Stromal cell of bone marrow (primary cell): ENCODE measurements at places on chromosomes 2 and 18.

DNA sequence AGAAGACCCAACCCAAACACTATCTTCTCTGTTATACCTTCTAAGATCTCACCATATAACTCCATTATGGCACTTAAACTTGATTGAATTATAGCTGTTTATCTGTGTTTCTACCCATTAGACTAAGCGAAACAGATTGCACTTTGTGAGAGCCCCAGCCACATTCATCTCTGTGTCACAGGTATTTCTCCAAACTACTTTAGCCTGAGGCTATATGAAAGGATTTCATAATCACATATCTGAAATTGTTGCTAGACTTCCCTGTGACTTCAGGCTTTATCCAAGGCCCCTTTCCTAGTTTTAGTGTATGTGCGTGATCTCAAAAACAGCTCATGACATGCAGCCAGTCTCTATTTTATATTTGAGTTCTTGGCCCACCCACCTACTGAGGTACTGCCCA lies 745.0 kb upstream of the ACVR2A start:
- DNase-seq, result no peak

- no peak for DNase-seq
These were observed 79.5 kb downstream of the CAMKMT start for GRCh38 chr2:44441200-44441599.

DNA sequence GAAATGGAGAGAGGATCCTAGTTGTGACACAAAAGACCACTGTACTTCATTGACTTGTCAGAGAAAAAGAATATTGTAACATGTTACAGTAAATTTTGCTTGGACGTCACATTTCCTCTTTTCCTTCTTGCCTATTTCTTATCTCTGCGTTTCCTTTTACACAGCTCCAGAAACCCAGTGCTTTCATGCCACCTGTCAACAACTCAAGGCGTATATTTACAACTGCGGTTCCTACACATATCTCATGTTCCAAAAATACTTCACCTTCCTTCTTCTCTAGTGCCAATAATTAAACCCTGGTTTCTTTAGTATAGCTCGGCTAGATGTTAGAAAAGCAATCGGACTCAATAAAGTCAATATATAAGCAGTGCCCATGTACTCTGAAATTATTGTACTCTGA lies 911.5 kb upstream of the FSHR start:
- no peak for DNase-seq

GRCh38 chr18:36459786-36460185 lies 162.3 kb downstream of the FHOD3 start:
- no peak for DNase-seq

GRCh38 chr18:48874233-48874632 lies 76.5 kb downstream of the SMAD7 start:
- no peak for DNase-seq

DNA sequence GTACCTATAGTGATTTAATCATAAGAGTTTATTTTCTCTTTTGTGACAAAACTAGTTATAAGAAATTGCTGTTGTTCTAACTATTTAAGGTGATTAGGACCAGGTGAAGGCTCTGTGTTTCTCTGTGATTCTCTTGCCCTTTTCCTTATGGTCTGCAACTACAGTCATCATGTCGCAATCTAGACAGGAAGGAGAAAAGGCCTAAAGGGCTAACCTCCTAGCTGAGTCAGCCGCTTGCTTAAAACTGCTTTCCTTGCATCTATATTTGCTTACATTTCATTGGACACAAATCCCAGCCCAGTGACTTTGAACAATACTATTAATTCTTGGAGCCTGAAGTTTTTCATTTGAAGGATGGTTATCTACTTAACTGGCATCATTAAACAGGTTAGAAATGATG lies 93.1 kb downstream of the PIK3C3 start:
- peak; percentile 78 for DNase-seq

DNA sequence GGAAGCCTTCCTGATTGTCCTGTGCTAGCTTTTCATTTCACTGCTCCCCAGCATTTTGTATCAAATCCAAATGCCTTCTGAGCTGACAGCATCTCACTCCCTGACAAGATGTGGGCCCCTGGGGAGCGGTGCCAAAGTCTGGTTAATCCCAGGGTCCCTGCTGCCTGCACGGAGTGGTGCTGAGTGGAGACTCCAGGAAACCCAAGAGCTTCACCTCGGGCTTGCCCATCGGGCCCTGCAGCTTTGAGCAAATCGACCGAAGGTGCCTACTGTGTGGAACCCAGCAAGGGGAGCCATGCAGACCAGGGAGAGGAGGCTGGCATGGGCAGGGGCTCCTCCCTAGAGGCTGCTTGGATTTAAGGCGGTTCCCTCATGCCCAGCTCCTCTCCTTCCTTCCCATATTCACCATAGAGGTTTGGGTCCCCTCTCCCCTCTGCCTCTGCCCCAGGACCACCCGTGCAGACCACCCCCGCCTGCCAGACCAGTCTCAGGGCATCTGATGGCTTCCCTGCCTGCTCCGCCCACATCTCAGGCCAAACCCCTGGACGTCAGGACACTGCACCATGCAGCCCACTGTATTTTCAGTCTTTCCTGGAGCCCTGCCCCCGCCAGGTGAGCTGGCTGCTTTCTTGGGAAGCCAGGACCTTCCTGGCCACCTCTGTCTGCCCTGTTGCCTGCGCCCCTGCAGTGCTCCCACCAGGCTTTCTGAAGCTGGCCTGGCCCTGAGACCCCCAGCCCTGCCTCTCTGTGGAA lies 37.8 kb downstream of the RRM2 start:
- DNase-seq, result no peak

DNA sequence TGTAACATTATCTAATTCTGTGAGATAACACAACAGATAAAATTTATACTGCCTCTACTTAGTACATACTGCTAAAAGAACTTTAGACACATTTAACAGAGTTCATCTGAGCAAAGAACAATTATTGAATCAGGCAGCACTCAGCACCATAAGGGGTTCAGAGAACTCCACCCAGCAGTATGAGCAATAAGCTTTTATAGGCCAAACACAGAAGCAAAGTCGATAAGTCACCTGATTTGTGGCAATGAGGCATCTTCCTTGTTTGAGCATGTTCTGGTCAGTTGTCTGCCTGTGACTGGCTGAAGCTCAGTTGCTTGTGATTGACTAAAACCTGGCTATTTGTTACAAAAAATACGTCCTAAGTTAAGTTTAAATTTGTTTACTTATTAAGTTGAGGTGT lies 746.1 kb upstream of the DDX18 start:
- DNase-seq, result no peak

DNA sequence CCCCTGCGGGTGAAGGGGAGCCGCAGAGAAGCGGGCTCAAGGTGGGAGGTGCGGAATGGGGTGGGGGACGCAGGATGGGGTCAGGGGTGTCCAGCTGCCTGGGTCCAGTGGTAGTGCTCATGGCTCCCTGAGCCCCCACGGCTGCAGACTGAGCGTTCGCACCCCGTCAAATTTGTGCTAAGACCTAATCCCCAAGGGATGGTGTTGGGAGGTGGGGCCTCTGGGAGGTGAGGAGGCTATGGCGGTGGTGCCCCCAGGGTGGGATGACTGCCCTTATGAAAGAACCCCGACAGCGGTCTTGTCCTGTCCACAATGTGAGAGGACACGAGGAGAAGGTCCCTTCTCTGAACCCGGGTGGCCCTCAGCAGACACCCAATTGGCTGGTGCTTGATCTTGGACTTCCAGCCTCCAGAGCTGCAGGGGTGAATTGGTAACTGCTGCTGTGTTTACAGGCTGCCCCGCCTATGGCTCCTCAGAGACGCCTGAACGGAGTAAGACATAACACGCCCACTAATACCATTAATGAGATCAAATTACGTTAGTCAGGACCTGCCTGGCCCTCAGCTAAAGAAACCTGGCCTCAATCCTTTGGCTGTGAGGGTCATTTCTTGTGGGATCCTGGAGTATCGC lies 42.6 kb downstream of the PXDN start:
- no peak for DNase-seq

DNA sequence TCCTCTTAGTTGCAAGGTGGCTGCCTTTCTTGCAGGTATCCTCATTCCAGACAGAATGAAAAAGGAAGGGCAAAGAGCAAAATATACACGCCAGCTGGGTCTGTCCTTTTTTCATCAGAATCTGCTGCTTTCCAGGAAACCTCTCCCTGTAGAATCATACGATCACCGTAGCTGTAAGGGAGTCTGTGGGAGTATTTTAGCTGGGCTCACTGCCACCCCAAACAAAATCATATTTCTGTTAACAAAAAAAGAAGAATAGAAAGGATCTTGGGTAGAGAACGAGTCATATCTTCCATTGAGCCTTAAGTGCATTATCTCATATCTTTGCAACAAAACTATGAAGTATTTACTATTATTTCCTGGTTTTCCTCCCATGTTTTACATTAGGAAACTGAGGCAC lies 15.0 kb upstream of the TANC1 start:
- peak; percentile 80 for DNase-seq

DNA sequence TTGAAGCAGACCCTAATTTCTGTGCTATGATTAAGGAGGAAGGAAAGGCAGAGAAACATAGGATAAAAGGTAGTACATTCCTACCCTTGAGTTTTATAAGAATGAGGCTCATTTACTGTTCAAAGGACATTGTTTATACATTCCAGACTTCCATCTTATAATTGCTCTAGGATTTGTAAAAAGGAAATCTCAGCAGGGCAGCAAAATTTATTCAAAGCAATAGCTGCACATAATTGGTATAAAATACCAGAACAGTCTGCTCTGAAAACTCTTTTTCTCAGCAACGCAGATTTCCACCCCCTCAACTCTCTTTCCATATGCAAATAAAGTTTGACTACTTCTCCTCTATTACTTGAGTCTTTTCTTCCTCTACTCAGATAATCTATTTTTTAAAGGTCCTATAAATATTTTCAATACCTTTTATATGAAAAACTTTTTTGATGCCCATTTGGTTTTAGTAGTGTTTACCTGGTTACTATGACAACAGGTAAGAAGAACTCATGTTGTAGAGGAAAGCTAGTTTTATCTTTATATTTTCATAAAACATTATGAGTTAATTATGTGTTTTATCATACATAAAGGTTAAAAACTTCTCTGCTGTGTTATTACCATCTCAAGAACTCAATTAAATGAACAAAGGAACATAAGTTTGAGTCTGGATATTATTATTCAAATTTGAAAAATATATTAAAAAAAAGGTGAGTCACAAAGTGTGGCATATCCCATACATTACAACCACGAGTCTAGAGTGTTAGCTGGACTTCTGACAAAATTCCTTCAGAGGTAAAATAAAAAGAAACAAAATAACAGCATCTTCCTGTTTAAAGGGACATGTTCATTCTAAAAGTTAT lies 19.9 kb downstream of the RBMS1 start:
- no peak for DNase-seq

DNA sequence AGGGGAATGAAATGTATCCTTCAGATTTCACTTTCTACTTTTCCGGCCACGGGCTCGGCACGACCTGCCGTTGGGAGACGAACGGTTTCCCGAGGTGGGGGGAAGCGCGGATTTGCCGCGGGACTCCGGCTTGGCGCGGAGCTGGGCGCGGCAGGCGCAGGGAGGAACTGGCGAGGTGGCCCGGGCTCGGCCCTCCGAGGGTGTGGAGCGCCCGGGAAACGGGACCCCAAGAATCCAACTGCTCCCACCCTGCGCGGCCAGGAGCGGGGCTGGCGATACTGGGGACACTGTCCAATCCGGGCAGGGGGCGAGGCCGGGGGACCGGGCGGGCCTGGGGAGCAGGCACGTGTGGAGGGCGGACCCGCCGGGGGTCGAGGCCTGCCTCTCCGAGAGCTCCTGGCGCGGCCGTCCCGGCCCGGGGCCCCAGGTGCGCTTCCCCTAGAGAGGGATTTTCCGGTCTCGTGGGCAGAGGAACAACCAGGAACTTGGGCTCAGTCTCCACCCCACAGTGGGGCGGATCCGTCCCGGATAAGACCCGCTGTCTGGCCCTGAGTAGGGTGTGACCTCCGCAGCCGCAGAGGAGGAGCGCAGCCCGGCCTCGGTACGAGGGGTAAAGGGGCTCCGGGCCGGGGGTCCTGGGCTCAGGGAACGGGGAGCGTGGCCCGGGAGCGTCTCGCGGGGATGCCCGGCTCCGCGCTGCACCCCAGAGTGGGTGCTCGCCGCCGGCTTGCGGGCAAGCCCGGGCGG lies at the start of gene ANXA4:
Gene ANXA4, plus strand, starts transcription at position 560 of the 747 bp plus-strand sequence. CDS start 39,432 bp downstream, outside the sequence.
- DNase-seq, result no peak

DNA sequence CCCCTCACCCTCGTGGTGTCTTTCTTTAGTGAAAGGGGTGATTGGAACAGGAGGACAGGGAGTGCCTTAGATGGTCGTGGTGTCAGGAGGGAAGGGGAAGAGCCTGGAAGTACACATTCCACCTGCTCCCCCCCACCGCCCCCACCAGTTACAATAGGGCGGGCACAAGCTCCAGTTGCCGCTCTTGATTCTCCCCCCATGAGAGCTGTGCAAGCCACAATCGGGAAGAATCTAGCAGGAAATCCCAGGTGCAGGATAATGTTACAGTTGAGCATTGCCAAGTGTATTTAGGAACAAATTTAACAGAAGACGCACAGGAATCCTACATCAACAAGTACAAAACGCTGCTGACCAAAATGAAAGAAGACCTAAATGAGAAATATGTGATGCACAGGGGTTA lies 73.6 kb downstream of the ASAP2 start:
- no peak for DNase-seq

DNA sequence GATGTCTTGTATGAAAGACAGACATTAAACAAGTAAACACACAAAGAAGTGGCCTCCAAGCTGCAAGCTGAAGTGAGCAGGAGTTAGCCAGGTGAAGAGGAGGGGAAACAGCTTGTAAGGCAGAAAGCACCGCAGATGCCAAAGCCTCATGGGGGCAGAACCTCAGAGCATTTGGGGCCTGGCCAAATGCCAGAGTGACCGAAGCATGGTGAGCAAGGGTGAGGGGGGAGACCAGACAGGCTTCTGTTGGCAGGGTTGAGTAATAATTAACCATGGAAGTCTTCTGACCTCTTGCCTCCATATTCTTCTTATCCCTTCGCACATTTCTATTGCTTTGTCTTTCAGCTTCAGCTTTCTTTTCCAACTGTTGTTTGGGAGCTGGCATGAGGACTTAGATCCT lies 5.6 kb downstream of the QPCT start:
- no peak for DNase-seq

GRCh38 chr2:218396688-218397462 lies 2.8 kb upstream of the CTDSP1 start:
- no peak for DNase-seq

- no peak for DNase-seq
These were observed 52.6 kb downstream of the ZAP70 start for GRCh38 chr2:97765933-97766332.

DNA sequence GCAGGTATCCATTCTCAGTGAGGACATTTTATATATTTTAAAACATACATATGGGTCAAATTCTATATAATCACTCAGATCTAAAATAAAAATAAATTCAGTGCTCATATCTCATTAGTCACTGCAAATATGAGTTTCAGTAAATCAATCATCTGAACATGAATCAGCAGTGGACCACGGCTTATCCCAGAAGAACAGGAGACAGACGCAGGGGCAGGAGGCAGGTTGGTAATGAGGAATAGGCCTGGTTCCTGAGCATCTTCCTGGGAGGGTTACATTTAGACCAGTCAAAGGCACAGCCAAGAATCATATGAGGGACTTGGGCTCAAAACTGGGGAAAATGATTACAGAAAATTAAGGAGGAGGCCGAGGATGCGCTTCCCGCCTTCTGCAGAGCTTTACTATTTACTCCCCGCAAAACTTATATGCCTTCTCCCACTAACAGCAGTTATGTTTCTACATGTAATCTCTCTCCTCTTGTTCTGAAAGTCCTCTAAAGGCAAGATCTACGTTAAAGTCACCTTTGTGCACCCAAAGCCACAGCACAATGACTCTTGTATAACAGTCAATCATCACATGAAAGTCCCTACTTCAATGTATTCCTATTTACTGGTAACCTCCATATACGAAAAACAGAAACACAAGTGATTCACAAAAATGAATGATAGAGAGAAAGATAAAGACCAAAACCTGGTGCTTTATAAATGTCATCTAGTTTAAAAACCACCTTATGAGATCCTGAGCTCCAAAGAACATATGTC lies 35.1 kb downstream of the SH3YL1 start:
- DNase-seq, result no peak

GRCh38 chr18:74513149-74513882 lies 17.2 kb downstream of the CNDP2 start:
- DNase-seq, result no peak
